ENCODE measurements at places on chromosomes 3 and 15. TPM values are rescaled to one million over a fixed set of nuclear protein-coding genes. Genes with fewer than 3 reads are reported as not detected.

The TMIE gene
- not detected for total RNA-seq

The PTPN23 gene
- total RNA-seq: 30.5 TPM

The ADAMTS7 gene
- total RNA-seq: 0.13 TPM

The TERC gene
- 15.5 TPM for total RNA-seq

The SELENOT gene
- total RNA-seq: 158 TPM

The TNFAIP8L3 gene
- total RNA-seq: 2.1 TPM

The LRRC49 gene
- 0.46 TPM for total RNA-seq

The SAMMSON gene
- not detected for total RNA-seq

The CACNA2D3 gene
- not detected for total RNA-seq

The TMEM207 gene
- not detected for total RNA-seq
